ENCODE measurements at places on chromosomes 1 and 21.

GRCh38 chr1:17065666-17066065 lies 11.8 kb upstream of the SDHB start:
- DNase-seq, result no peak

DNA sequence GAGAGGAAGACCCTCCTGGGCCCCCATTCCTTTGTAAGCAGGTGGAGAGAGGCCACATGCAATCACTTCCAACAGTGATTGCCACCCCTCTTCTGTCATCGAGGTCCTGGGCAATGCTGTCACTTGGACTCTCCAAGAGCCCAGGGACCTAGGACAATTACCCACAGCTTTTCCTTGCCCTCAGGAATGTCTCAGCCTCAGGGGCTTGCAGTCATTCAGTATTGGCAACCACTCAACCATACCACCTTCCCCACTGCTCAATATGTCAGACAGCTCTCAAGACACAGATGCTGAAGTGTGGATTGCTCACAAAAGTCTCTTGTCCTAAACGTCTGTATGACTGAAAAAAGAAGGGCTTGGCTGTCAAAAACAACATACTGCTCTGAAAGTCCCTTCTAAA lies 87.8 kb downstream of the PTPN14 start:
- no peak for DNase-seq

DNA sequence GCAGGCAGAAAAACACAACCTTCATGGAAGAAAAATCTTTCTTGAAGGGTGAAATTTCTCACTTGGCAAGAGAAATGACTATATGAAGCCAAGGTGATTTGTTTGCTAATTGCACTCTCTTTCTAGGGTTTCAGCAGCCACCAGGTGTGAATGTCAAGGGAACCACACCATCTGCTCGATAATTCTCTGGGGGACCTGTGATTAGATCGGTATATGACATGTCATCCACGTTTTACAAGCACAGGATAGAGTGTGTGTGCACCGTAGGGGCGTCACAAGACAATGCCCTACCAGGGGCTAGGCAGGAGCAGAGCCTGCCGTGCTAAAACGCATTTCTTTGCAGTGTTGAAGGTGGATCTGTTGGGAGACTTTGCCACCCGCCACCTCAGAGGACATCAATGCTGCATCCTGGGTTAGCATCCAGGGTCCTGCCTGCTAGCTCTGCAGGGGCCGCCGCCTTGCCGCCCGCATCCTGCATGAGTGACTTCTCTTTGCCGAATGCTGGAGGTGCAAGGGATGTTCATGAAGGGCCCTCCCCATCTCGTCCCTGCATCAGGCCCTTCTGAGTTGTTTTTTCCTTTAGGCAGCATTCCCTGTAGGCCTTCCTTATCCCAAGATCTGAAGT lies 37.8 kb upstream of the CCSAP start:
- no peak for DNase-seq

- DNase-seq, result peak; percentile 51
Measured at GRCh38 chr1:2255420-2256369, 27.6 kb downstream of the SKI start.

DNA sequence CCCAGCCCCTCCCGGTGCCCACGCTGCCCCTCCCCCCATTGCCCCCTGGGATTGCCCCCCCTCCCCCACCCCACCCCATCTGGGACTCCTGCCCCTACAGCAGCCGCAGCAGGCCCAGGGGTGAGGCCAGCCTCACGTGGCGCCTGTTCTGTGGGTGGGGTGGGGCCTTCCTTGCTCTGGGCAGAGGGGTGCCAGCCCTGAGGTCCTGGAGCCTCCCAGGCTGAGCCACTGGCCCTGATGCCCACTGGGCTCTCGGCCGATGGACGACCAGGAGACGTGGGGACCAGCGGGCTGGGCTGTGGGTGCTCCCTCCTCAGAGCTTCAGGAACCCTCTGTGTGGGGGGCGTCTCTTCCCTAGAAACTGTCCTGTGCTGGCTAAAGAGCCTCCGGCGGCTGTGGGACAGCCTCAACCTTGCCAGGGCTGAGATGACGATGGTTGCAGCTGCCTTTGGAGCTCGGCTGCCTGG lies 5.8 kb upstream of the C1orf159 start:
- DNase-seq, result no peak

DNA sequence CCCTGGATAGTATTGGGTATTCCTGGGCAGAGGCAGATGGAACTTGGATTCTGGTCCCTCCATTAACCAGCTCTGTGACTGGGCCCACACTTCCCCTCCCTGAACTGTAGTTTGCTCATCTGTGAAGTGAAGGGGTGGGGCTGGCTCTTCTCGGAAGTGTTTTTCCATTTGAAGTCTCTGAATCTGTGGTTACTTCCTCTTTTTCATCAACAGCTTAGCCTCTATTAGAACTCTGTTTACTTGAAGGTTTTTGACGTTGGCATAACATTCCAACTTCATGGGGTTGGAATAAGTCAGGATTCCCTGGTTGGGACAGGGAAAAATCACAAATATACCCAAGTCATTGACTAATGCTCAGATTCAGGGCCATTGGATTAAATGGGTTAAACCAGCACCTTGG lies 3.6 kb downstream of the KIAA0040 start:
- DNase-seq, result no peak

GRCh38 chr21:28148400-28149064 lies 844.1 kb downstream of the LTN1 start:
- no peak for DNase-seq

GRCh38 chr1:17191990-17192242 lies 13.0 kb upstream of the PADI1 start:
- no peak for DNase-seq

GRCh38 chr1:23804183-23804835 lies 3.8 kb upstream of the GALE start:
- DNase-seq, result no peak

DNA sequence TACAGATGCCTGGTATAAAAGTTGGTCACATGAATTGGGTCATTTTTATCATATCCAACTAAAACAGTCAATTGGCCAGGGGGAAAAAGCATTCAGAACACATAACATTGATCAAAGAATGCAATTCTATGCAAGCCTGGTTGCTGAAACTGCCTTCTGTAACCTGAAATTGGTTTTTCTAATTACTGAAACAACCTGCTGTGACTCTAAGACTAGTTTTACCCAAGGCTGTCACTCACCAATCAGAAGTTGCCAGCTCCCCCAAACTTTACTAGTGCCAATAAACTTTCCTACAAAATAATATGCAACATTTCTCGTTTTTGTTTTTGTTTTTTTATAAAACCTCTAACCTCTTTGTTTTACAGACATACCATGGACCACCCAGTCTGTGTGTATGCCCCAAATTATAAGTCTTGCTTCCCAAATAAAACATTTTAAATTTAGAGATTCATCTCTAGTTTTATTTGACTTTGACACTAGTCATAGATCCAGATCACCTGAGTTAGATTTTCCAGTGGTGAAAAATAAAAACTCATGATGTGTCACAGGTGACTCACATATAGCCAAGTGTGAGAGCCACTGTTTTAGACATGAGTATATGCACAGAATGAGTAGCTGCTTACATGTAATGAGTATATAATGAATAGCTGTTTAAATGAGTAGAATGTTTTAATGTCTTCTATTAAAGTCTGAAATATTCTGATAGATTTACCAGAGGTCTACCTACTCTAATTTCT lies 64.2 kb upstream of the CR2 start:
- no peak for DNase-seq

All from SK-MEL-5 (cell line).